Mesothelial cell of epicardium (in vitro differentiated cells): ENCODE measurements at places on chromosomes 4 and X. TPM values are rescaled to one million over a fixed set of nuclear protein-coding genes. Genes with fewer than 3 reads are reported as not detected.

GRCh38 chr4:88144866-88145300 is 13.6 kb downstream of the ABCG2 start:
- no peaks in the 10 kb centered on the region for H3K27me3 ChIP-seq
- H3K4me1 ChIP-seq: peaks cover 22% of the 10 kb centered on the region
- H3K4me3 ChIP-seq: no peak overlapping the region
- H3K36me3 ChIP-seq: no peaks in the 10 kb centered on the region
- DNase-seq: no peak
- H3K27ac ChIP-seq: no peak overlapping the region

SLC25A5 gene
- 171 to 179 TPM (median 177 TPM) in 3 replicates for total RNA-seq

DNA sequence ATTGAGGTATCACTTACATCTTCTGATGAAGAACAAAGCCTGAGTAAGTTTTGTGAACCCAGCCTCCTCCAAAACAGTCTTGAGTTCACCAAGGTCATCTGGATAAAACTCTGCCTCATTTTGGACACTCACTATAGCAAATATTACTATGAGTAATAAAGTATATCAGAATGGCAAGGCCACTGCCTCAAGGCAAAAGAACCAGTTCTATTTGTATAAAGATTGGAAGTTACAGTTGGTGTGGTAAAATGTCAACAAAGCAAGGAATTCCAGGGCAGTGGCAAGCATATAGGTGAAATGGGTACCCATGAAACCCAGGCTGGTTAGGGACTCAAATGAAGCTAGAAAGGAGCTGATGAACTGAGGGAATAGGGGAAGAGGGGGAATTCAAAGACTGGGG is 2.4 kb upstream of the ARHGEF6 start:
- no peaks in the 10 kb centered on the region for H3K27me3 ChIP-seq
- no peak overlapping the region for H3K4me3 ChIP-seq
- no peaks in the 10 kb centered on the region for H3K4me1 ChIP-seq
- no peak for DNase-seq
- H3K27ac ChIP-seq: no peak overlapping the region

STATH gene
- not detected in 3 replicates for total RNA-seq

FAM47A gene
- total RNA-seq: not detected in 3 replicates

- peaks cover 72% of the 10 kb centered on the region for H3K4me1 ChIP-seq
- peak overlapping the region; percentile 17 for H3K4me3 ChIP-seq
- no peaks in the 10 kb centered on the region for H3K36me3 ChIP-seq
- H3K27me3 ChIP-seq: no peaks in the 10 kb centered on the region
- H3K27ac ChIP-seq: peak overlapping the region; percentile 79
- no peak for DNase-seq
Observed at GRCh38 chrX:40086569-40087335, 11.0 kb downstream of the BCOR start.

DNA sequence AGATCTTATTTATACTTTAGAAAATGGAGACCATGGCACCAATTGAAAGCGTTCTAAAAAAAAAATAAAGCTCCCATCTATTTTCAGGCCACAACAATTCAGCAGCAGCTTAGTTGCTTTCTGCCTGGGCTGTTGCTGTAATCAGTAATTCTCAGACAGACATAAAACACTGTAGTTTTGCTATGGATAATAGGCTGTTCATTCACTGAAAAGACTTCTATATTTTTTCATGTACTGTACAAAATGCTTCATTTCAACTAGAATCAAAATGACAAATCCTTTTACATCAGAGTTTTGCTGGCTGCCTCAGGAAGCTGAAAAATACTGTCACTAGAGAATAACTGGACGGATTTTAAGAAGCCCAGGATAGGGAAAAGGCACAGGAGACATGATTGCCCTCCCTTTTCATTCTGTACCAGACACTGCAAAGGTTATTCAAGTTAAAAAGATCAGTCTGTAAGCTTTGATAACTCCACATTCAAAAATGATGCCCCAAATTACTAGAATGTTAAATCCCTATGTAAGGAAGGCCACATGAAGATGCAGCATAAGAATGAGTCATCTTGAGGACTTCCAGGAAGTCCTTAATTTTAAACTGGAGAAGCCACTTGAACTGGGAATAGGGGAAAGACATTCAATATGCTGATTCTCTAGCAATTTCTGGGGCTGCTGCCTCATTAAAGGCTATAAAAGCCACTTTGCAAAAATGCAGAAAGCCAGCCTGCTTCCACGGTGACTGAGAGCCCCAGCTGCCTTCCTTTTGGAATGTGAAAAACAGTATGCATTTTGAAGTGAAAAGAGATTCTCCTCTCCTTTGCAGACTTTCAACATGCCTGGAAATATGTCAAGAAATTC is 403.2 kb upstream of the RASGEF1B start:
- H3K36me3 ChIP-seq: no peaks in the 10 kb centered on the region
- DNase-seq: no peak
- H3K4me1 ChIP-seq: peaks cover 5% of the 10 kb centered on the region
- peaks cover 10% of the 10 kb centered on the region for H3K27me3 ChIP-seq
- no peak overlapping the region for H3K4me3 ChIP-seq
- H3K27ac ChIP-seq: no peak overlapping the region

KIT gene
- 7.4 to 10.6 TPM (median 8.0 TPM) in 3 replicates for total RNA-seq

DNA sequence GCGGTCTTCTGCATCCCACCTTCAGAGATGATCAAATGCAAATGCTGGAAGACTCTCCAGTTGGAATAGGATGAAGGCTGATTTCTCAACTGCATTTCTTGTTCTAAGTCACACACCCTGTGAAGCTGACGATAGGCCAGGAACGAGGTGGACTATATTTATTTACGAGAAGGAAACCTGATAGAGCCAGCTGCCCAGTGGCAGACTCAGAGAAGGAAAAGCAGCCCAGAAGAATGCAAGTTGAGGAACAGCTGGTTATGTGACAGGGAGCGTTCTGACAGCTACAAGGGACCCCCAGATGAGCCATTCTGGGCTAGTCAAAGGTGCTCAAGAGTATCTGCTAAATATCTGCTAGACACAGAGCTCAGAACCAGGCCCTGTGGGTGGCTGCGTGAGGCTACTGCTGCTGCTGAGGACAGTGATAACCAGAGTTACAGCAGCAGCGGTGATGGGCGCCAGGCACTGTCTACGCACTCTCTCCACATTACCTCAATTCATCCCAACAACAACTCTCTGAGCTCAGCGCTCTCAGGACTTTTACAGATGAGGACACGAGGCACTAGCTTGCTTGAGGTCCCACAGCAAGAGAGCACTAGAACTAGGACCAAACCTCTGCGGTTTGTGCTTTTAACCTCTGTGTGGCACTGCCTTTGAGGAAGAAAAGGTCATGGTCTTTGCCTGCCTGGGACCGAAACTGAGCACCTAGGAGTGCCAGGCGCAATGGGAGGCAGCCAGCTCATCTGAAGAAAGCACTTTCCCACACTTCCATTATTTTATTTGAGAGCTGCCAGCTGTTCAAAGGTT is 69.0 kb downstream of the GATB start:
- no peak for DNase-seq
- peaks cover 66% of the 10 kb centered on the region for H3K4me1 ChIP-seq
- no peak overlapping the region for H3K4me3 ChIP-seq
- peaks cover 3% of the 10 kb centered on the region for H3K36me3 ChIP-seq
- H3K27ac ChIP-seq: peak overlapping the region; percentile 91

GRCh38 chr4:139324620-139325019 is 22.3 kb upstream of the NDUFC1 start:
- peak overlapping the region; percentile 54 for H3K27ac ChIP-seq
- H3K4me3 ChIP-seq: no peak overlapping the region
- DNase-seq: no peak
- peaks cover 27% of the 10 kb centered on the region for H3K36me3 ChIP-seq
- no peaks in the 10 kb centered on the region for H3K27me3 ChIP-seq

BMP2K gene
- 22.2 to 23.2 TPM (median 22.3 TPM) in 3 replicates for total RNA-seq

CCDC149 gene
- 15.3 to 17.6 TPM (median 16.2 TPM) in 3 replicates for total RNA-seq

DNA sequence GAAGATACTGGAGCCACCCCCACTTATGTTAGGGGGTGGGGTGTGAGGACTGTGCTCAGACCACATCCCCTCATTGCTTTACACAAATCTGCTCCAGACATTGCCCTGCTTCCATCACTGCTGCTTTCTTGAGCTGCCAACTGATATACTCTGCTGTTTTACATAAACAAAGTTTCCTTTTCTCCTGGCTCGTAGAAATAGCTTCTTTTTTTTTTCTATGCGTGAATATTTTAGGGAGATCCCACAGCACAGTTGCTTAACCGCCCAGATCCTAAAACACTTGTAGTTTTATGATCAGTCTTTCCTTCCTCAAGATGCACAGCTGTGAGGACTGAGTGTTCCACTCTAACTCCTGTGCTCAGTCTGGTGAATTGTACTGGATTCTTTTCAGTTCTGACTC is 768.4 kb downstream of the PCDH18 start:
- H3K27me3 ChIP-seq: no peaks in the 10 kb centered on the region
- no peak for DNase-seq
- H3K4me3 ChIP-seq: no peak overlapping the region
- H3K27ac ChIP-seq: no peak overlapping the region

DNA sequence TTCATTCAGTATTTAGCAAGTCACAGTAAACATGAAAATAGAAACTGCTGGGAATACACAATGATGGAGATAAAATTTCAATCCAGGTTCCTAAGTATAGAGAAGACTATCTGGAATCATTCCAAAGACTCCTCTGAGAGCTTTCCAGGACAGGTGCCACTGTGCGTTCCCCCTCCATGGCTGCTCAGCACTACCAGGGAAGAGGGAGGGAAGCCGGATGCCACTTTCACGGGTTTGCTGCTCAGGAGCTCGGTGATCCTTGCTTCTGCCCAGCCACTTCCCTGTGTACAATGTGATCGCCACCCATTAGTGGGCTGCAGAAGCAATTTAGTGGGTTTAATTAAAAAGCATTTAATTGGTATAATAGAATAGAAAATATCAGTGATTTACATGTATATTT is 94.5 kb downstream of the FNIP2 start:
- peaks cover 10% of the 10 kb centered on the region for H3K4me1 ChIP-seq
- H3K36me3 ChIP-seq: peaks cover 32% of the 10 kb centered on the region
- DNase-seq: no peak

DNA sequence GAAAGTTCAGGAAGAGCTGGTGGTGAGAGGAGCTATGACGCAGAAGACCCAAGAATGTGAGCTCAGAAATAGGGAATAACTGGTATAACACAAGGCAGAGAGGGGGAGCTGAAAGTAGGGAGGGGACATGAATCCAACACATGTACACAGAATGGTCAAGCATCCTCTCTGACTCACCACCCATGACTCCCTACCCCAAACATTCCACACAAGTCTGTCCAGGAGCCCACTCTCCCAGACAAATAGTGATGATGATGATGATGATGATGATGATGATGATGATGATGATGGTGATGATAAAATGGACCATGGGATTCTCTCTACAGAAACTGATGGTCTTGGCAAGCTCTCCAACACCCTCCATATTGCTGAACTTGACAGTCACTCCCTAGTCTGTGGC is 46.4 kb downstream of the NAT8L start:
- no peak overlapping the region for H3K4me3 ChIP-seq
- DNase-seq: no peak
- H3K27me3 ChIP-seq: peaks cover 34% of the 10 kb centered on the region
- peaks cover 9% of the 10 kb centered on the region for H3K36me3 ChIP-seq
- no peak overlapping the region for H3K27ac ChIP-seq

TRAPPC2 gene
- total RNA-seq: 20.2 to 22.0 TPM (median 21.5 TPM) in 3 replicates

- H3K27ac ChIP-seq: peak overlapping the region; percentile 93
- H3K4me3 ChIP-seq: peak overlapping the region; percentile 96
- peaks cover 20% of the 10 kb centered on the region for H3K4me1 ChIP-seq
- peak; percentile 72 for DNase-seq
Observed at GRCh38 chrX:3815896-3816664, 102.6 kb upstream of the PRKX start.

HTRA3 gene
- 25.6 to 27.9 TPM (median 26.2 TPM) in 3 replicates for total RNA-seq

DNA sequence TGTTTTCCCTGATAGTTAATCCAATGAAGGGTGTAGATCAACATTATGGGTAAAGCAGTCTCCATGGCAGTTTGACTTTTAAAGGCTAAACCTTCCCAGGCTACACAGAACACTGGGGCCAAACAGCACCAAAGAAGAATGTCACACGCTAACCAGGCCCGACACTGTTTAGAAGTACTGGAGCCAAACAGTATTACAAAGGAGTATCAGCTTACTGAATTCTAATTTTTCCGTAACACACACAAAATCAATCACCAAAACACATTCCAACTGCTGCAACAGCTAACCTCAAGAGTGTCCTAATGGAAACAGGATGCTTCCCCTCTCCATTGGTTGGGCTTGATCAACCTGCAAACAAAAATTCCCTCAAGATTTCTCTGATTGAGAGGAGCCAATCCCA is 783.5 kb downstream of the PCDH18 start:
- DNase-seq: no peak
- no peaks in the 10 kb centered on the region for H3K4me1 ChIP-seq
- H3K4me3 ChIP-seq: no peak overlapping the region
- no peak overlapping the region for H3K27ac ChIP-seq

DNA sequence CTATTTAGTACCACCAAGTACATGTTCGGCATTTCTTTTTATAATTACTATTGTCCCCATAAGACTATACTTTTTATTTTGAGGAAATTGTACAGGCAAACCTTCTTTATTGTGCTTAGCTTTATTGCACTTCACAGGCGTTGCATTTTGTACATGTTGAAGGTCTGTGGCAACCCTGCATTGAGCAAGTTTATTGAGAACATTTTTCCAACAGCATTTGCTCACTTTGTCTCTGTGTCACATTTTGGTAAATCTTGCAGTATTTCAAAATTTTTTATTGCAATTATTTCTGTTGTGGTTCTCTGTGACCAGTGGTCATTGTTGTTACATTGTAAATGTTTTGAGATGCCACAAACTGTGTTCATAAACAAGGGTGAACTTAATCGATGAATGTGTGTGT is 10.8 kb upstream of the CXCL5 start:
- H3K27ac ChIP-seq: no peak overlapping the region
- H3K27me3 ChIP-seq: peaks cover 10% of the 10 kb centered on the region
- peaks cover 3% of the 10 kb centered on the region for H3K4me1 ChIP-seq
- H3K36me3 ChIP-seq: no peaks in the 10 kb centered on the region
- DNase-seq: no peak
- no peak overlapping the region for H3K4me3 ChIP-seq

DNA sequence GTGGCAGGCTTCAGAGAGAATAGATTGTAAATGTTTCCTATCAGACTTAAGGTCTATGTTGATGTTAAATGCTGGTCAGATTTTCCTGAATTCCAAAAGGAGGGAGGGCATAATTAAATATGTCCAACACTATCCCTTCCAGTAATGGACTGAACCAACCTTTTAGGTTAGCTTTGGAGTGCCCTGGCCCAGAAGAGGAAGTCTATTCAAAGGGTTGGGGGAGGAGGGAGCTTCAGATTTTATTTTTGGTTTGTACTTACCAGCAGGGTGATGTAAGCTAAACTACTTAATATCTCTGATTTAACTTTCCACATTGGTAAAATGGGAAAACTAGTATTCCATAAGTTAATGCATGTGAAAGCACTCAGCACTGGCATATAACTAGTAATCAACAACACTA is 91.1 kb downstream of the RBM46 start:
- no peak overlapping the region for H3K4me3 ChIP-seq
- H3K27me3 ChIP-seq: no peaks in the 10 kb centered on the region
- H3K27ac ChIP-seq: no peak overlapping the region
- H3K36me3 ChIP-seq: no peaks in the 10 kb centered on the region

- DNase-seq: no peak
- H3K4me3 ChIP-seq: peak overlapping the region; percentile 77
- peak overlapping the region; percentile 56 for H3K27ac ChIP-seq
- peaks cover 19% of the 10 kb centered on the region for H3K36me3 ChIP-seq
Observed at GRCh38 chr4:5711479-5712184, 631 bp downstream of the EVC start.

LEF1 gene
- total RNA-seq: 72.4 to 76.8 TPM (median 76.6 TPM) in 3 replicates
